ENCODE measurements at places on chromosomes 7 and 10. TPM values are rescaled to one million over a fixed set of nuclear protein-coding genes. Genes with fewer than 3 reads are reported as not detected.

DNA sequence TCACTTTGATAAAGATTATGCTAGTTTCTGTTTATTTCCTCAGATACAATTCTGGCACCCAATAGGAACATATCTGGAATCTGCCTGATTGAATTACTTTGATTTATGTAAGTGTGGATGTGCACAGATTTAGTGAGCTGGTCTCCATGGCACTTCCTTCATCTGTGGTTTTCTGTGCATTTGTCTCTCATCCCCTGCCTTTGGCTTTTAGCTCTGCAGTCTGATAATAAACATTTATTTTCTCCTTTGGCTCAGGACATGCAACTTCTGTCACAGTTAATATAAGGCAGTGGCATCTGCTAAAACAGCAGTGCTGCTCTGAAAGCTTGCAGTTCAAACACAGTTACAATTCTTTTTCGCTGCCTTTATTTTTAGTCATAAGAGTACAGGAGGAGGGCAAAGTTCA, 273.7 kb upstream of the CHRM2 start:
- DNase-seq = no peak
- no peaks in the 10 kb centered on the region for H3K27me3 ChIP-seq
- no peak overlapping the region for H3K4me3 ChIP-seq
- H3K4me1 ChIP-seq = no peaks in the 10 kb centered on the region
- no peaks in the 10 kb centered on the region for H3K36me3 ChIP-seq

GRCh38 chr7:140877249-140877524, 47.5 kb downstream of the BRAF start:
- no peak overlapping the region for H3K27ac ChIP-seq
- no peaks in the 10 kb centered on the region for H3K36me3 ChIP-seq
- H3K4me3 ChIP-seq = no peak overlapping the region
- H3K27me3 ChIP-seq = no peaks in the 10 kb centered on the region
- H3K4me1 ChIP-seq = peaks cover 8% of the 10 kb centered on the region

The BZW2 gene
- total RNA-seq = 61.0 TPM

The RARRES2 gene
- total RNA-seq = not detected
